ENCODE measurements at places on chromosomes 2 and 18.

- no peak for DNase-seq
These were observed 265.7 kb downstream of the MTX2 start for GRCh38 chr2:176534798-176535466.

DNA sequence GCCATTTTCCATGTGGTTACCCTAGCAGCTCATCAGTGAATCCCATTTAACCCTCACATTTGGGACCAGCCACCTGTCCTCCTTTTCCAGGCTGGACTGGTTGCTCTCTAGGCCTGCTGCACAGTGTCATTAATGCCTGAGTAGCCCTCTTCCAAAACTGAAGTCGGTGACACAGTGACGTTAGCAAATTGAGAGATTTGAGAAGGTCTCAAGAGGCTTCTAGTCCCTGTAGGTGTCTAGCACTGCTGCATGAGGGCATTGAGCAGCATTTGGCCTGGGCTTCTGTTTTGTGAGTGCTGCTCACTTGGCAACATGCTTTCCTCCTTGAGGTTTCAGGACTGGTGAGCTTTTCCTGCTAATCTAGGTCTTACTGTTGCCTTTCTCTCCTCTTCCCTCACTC, 36.7 kb downstream of the PKP4 start:
- DNase-seq: peak; percentile 12

DNA sequence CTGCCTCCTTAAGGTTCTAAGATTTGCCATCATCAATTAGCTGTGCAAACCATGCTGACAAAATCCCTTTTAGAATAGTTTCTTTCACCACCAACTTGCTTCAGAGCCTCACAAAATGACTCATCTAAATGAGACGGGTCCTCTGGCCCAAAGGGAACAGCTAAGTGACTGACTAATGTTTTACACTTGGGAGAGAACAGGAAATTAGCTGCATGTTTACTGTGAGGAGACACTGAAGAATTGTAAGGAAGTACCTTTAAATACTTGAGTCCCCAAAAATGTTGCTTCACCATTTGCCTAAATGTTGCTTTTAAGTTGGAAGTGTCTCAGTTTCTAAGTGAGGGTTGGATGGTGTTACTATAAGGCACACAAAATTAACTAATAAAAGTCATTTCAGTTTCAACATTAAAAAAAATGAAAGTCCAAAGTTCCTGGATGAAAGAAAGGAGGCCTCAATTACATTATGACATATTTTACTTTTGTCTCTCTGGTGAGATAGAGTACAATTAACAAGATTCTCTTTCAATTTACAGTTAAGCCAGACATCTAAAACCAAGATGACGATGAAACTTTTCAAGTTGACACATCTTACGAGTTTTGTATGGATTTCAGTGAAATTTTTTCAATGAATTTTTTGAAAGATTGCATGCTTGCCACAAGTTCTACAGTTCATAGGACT, 229.1 kb upstream of the FN1 start:
- no peak for DNase-seq

- DNase-seq: no peak
These were observed 27.4 kb downstream of the RMP24 start for GRCh38 chr18:35999925-36000324.

DNA sequence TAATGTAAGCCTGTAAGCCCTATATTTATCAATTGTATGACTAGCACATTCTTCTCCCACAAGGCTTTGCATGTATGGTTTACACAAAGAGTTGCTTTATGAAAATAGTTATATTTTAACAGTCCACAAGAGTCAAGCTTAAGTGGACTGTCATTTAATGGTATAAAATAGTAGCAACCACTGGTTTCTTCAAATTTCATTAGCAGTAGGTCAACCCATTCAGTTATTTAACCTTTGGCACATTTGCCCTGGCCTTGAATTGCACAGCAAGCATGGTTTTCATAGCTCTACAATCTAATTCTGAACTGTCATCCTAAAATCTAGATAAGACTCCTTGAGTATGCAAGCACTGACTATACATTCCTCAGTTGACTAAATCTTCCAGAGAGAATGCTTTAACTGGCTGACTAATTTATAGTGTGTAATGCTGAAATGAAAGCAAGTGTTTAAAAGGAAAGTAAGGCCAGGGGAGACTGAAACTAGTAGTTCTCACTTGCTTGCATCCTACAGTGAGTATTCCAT, 1.8 kb downstream of the DPP4 start:
- no peak for DNase-seq

DNA sequence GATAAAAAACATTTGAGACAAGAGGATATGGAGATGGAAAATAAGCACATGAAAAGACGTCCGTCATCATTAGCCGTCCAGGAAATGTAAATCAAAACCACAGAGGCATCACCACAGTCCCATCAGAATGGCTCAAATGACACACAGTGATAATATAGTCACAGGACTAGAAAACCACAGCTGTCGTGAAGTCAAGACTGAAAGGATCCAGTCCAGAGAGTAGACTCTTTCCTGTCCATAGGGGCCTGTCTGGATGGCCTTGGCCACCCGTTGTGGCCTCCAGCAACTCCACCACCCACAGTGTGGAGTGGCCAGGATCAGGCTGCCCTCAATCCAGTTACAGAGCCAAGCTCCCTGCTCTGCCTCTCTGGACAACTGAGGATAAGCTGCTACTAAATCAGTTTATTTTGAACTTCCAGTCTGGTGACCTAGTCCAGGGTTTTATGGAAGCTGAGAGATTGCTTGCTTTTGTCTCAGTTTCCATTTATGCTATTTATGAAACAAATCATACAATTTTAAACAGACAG, 60.4 kb downstream of the RHOB start:
- no peak for DNase-seq

DNA sequence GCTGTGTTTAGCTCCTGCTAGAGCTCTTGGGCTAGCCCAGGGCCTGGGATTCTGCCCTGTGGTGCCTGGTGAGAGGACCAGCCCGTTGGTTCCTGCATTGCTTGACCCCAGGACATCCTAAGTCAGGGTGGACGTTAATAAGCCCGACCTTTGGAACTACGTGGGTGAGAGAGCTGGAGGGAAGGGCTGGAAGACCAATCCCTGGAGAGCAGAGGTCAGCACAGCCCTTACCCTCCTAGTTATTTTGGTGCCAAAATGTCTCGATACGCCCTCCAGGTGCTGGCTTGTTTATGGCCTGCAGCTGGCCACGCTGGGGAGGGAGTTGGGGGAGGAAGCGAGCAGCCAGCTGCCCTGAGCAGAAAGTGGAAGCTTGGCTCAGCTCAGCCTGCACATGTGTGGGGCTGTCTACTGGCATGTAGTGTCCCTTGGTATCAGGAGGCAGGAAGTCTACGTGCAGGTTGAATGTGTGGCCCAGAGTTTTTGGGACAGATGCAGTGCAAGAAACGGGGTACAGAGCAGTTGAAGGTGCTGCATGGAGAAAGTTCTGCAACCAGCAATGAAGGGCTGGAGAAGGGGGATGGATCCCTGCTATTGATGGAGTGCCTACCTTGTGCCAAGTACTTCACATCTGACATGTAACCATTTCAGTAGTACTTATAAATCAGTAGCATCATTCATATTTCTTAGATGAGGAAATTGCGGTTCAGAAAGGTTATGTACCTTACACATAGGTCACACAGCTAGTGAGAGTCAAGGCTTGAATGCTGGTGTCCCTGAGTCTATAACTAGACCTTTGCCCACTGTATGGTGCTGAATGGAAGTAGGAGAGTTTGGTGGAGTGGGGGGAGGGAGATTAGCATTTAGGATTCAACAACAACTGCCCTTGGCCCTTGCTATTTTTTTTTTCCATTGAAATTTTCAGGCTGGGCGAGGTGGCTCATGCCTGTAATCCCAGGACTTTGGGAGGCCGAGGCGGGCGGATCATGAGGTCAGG, 5.0 kb upstream of the DGKD start:
- no peak for DNase-seq

DNA sequence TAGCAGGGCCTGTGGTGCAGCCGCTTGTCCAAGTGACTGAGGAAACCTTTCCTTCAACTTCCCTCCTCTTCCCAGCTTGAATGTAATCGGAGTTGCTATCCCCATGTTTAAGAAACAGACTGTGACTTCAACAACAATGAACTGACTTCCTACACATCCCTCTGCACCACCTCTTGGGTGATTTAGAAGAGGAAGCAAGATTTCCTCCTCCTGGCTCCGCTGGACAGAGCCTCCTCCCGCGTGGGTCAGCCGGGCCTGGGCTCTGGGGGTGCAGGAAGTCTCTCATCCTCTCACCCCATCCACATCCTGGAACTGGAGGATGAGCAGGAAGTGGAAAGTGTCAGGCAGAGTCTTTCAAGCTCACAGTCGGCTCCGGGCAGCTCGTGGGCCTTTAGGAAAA, 84.3 kb downstream of the GATA6 start:
- no peak for DNase-seq

DNA sequence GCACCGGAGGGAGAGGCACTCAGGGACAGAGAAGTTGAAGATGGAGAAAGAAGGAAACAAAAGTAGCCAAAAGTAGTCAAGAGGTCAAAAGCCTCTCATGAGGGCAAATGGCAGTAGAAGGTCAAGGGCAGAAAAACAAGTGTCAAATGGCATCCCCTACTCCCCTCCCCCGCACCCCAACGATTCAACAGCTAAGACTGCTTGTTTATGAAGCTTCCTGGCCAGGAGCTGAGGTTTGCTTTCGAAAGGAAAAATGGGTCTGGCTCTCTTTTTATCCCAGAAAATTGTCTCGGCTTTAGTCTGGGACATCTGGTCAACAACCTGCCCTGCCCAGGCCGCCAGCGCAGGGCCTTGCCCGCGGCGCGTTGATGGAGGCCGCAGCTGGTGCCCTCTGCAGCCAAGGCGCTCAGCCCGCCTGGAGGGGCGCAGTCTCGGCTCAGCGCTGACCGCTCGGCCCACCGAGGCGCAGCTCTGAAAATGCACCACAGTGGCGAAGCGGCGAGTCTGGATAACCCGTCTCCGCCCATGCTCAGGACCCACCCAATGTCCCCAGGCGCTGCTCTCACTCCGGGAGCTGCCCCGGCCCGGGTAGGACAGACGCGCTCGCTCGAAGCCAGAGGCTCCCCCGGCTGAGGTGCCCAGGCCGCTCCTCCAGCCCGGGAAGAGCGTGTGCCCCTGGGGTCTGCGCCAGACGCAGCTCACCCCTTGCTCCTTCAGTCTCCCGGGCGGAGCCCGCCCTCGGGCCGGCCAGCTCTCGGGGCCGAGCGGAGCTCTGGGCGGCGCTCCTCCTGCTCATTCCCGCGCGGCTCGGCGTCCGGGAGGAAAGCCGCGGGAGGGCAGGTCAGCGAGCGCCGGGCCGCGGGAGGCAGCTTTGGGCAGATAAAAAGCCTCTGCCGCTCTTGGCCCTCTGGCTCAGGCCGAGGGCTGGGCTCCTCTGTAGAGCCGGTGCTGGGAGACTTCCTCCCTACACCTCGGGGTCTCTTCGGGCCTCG, 1.8 kb upstream of the TBR1 start:
- peak; percentile 84 for DNase-seq

GRCh38 chr2:187526792-187527191, 27.4 kb downstream of the TFPI start:
- DNase-seq: peak; percentile 55

- DNase-seq: peak; percentile 93
These were observed 1.2 kb downstream of the LRP2 start for GRCh38 chr2:169360984-169361705.

All from neural progenitor cell (in vitro differentiated cells).